ENCODE measurements at places on chromosomes 7 and 10. TPM values are rescaled to one million over a fixed set of nuclear protein-coding genes. Genes with fewer than 3 reads are reported as not detected.

The ARHGEF35 gene
- total RNA-seq = 4.0 TPM

The MYH16 gene
- not detected for total RNA-seq

The SKIDA1 gene
- total RNA-seq = 0.45 TPM

The UPK3BL2 gene
- total RNA-seq = 85.3 TPM

The C7orf33 gene
- not detected for total RNA-seq

All from naive thymus-derived CD4-positive, alpha-beta T cell (primary cell).